ENCODE measurements at places on chromosomes 5 and 9.

GRCh38 chr5:137129886-137130680 lies 369.0 kb downstream of the SPOCK1 start:
- no peak for DNase-seq

DNA sequence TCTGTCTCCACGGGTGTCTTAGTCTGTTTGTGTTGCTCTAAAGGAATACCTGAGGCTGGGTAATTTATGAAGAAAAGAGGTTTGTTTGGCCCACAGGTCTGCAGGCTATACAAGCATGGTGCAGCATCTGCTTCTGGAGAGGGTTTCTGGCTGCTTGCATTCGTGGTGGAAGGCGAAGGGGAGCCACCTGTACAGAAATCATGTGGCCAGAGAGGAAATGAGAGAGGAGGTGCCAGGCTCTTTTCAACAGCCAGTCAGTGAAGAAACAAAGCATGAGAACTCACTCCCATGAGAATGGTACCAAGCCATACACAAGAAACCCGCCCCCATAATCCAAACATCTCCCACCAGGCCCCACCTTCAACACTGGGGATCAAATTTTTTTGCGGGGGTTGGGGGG lies 53.4 kb downstream of the PFDN1 start:
- no peak for DNase-seq

DNA sequence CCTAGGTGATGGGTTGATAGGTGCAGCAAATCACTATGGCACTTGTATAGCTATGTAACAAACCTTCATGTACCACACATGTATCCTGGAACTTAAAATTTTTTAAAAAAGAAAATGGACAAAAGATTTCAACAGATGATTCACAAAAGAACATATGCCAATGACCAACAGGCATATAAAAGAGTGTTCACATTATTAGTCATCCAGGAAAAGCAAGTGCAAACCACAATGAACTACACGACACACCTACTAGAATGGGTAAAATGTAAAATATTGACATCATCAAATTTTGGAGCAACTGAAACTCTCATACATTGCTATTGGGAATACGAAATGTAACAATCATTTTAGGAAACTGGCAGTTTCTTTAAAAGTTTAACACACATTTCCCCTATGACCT lies 109.9 kb downstream of the YIPF5 start:
- no peak for DNase-seq

DNA sequence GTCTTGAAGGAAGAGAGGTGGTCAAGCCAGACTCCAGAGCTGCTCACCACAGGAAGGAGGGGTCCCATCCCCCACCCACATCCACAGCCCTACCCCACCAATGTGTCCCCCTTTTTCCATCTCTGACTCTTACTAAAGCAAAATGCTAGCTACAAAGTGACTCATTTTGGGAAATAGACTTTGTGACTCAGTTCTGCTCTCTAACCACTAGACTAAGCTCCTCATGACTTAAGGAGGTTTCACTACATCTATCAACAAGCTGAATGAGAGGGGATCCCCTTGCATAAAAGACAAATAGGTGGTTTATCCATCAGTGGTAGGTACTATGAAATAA lies 35.1 kb upstream of the ADRB2 start:
- DNase-seq: no peak

- DNase-seq: no peak
Observed at GRCh38 chr5:138910546-138911185, 35.5 kb upstream of the LRRTM2 start.

DNA sequence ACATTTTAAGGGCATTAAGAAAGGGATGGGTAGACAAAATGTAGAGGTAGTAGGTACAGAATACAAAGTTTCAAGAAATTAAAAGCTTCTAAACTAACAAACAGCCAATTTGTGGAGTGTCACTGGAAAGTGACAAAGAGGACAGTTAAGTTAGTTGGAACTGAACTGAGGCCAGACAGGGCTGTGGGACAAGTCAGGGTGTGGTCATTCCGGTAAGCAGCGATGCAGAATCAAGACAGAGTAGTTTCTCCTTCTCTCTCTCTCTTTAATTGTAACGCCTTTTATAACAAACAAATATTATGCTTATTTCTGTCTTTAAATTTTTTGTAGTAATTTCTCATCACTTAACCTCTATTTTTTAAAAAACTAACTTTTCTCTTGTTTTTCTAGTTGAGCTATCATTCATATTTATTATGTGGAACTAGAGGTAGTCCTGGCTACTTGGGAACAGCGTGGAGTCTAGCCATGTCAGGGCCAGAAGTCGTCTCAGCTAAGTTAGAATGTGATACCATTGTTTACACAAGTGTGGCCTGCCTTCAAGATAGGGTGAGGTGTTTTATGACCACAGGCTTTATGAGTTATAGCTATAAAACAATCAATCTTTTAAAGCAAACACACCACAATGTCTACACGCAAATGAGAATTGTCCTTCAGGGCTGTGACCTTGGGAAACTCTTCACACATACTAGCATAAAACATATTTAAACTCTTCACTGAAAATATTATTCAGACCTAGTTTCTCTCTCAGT lies 115.3 kb upstream of the CDKN2B start:
- DNase-seq: peak; percentile 27

- no peak for DNase-seq
Observed at GRCh38 chr9:36997414-36997813, 36.7 kb downstream of the PAX5 start.

- DNase-seq: no peak
Observed at GRCh38 chr5:141677415-141677814, 4.6 kb downstream of the ARAP3 start.

- no peak for DNase-seq
Observed at GRCh38 chr5:132489871-132490483, 596 bp downstream of the IRF1 start.
